Fibroblast of lung (primary cell): ENCODE measurements at places on chromosomes 5 and 9. TPM values are rescaled to one million over a fixed set of nuclear protein-coding genes. Genes with fewer than 3 reads are reported as not detected.

Gene PAEP
- total RNA-seq = not detected in 2 replicates

Gene HRH2
- not detected in 2 replicates for total RNA-seq

Gene ZNF300
- total RNA-seq = 8.0 and 9.9 TPM in 2 replicates

Gene ORM2
- total RNA-seq = not detected in 2 replicates
